Thoracic aorta (tissue), 2 donors: ENCODE measurements at places on chromosomes 12 and 14. TPM values are rescaled to one million over a fixed set of nuclear protein-coding genes. Genes with fewer than 3 reads are reported as not detected.

The HOXC11 gene
- total RNA-seq, result not detected

DNA sequence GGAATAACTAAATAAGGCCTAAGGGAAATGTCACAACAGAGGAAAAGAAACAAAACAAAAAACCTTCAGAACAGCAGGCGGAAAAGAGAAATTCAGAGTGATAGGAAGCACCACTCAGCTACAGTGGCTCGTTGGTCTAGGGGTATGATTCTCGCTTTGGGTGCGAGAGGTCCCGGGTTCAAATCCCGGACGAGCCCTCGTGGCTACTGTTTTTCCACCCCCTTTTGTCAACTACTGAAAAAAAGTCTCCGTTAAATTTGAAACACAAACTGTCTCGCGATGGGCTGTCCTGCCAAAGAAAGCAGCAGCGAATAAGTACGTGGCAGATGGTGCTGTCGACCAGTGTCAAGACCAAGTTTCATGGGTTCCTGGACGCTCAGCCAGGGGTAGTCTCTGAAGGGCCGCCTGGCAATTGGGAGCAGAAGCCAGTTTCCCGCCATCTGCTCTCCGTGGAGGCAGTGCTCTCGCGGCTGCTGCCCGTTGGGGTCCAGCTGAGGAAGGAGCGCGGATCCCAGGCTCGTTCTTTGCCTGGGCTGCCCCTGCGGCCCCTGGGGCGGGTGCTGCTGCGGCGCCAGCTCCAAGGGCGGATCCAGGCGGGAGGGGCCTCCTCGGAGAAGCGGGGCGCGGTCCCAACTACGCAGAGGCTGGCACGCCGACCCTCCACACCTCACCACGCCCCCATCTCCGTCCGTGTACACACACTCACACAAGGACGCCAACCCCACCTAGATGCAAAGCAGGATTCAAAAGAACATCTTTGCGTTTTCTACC lies at the start of gene RNASE4:
TSS of gene RNASE4 (plus strand) at position 670 of the 771 bp plus-strand sequence. CDS start 14,812 bp downstream, outside the sequence.
- peak within 1 kb of the TSS; percentile 98 for H3K27ac ChIP-seq
- H3K4me3 ChIP-seq, result peak within 1 kb of the TSS; percentile 86

The ADCY4 gene
- total RNA-seq, result 25.5 TPM

DNA sequence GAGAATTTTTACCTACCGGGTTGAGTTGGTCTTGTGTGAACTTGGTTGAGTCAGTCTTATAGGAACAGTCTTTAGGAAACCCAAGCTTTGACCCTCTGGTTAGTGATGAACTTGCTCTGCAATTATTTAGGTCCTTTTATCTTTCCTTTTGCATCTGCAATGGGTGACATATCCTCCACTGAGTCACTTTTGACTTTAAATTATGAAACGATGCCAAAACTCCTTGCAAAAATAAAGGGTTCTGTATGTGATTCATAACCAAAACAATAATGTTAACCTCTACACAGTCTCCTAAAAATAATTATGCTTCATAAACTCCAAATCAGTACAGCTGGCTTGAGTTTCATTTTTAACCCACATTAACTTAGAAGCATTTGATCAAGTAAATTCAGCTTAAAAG lies 979.4 kb downstream of the GALC start:
- H3K36me3 ChIP-seq, result no peaks in the 10 kb centered on the region
- DNase-seq, result no peak

DNA sequence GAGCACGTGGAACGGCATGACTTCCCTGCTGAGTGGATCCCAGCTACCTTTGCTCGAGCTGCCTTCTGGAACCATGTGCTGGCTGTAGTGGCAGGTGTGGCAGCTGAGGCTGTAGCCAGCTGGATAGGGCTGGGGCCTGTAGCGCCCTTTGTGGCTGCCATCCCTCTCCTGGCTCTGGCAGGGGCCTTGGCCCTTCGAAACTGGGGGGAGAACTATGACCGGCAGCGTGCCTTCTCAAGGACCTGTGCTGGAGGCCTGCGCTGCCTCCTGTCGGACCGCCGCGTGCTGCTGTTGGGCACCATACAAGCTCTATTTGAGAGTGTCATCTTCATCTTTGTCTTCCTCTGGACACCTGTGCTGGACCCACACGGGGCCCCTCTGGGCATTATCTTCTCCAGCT lies 14.8 kb upstream of the ESPL1 start:
- peak overlapping the region; percentile 83 for H3K27ac ChIP-seq
- DNase-seq, result no peak
- peaks cover 22% of the 10 kb centered on the region for H3K4me1 ChIP-seq
- peak overlapping the region; percentile 96 for H3K4me3 ChIP-seq
- peaks cover 11% of the 10 kb centered on the region for H3K36me3 ChIP-seq

DNA sequence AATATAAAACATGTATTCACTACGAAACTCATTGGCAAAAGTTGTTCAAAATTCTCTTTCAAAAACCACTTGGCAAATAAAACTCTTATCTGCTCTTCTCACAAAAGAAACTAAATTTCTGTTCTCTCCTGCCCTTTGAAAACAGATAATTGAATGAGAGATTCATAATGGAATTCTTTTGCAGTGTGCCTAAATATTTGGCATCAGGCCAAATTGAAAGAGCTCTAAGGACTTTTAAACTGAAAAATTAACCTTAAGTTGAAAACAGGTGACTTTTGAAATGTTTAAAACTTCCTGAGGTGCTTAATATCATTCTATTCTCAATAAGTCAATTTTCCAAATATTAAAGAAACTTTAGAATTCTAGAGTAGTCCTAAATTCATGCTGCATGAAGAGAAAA lies 136.4 kb downstream of the FSCB start:
- H3K36me3 ChIP-seq, result no peaks in the 10 kb centered on the region
- no peaks in the 10 kb centered on the region for H3K27me3 ChIP-seq
- H3K4me1 ChIP-seq, result no peaks in the 10 kb centered on the region
- H3K4me3 ChIP-seq, result no peak overlapping the region

GRCh38 chr12:47302111-47302671 lies 222.4 kb upstream of the AMIGO2 start:
- H3K27me3 ChIP-seq, result no peaks in the 10 kb centered on the region
- H3K4me3 ChIP-seq, result no peak overlapping the region
- no peaks in the 10 kb centered on the region for H3K4me1 ChIP-seq

- H3K4me3 ChIP-seq, result peak overlapping the region; percentile 94
- peaks cover 24% of the 10 kb centered on the region for H3K4me1 ChIP-seq
- H3K27ac ChIP-seq, result peak overlapping the region; percentile 93
- no peaks in the 10 kb centered on the region for H3K36me3 ChIP-seq
Measured at GRCh38 chr12:111842556-111843396, 748 bp downstream of the MAPKAPK5 start.

GRCh38 chr12:23049180-23049579 lies 424.2 kb downstream of the ETNK1 start:
- DNase-seq, result no peak
- no peaks in the 10 kb centered on the region for H3K36me3 ChIP-seq
- no peak overlapping the region for H3K4me3 ChIP-seq
- H3K4me1 ChIP-seq, result no peaks in the 10 kb centered on the region
- H3K27ac ChIP-seq, result no peak overlapping the region

The CCDC197 gene
- not detected for total RNA-seq

DNA sequence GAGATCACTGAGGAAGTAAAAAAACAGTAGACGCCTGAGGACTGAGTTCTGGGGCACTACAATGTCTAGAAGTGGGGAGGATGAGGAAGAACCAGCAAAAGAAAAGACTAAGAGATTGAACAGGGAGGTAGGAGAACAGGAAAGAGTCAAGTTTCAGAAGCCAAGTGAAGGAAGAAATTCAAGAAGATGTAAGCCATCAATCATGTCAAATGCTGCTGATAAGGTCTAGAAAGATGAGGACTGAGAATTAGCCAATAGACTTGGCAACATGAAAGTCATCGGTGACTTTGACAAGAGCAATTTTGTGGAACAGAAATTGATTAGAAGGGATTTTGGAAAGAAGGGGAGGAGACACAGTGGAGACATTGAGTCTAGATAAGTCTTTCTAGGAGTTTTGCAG lies 54.8 kb upstream of the CRY1 start:
- no peak overlapping the region for H3K4me3 ChIP-seq
- DNase-seq, result no peak
- H3K36me3 ChIP-seq, result no peaks in the 10 kb centered on the region
- H3K4me1 ChIP-seq, result no peaks in the 10 kb centered on the region

The BHLHE41 gene
- total RNA-seq, result 29.8 TPM

DNA sequence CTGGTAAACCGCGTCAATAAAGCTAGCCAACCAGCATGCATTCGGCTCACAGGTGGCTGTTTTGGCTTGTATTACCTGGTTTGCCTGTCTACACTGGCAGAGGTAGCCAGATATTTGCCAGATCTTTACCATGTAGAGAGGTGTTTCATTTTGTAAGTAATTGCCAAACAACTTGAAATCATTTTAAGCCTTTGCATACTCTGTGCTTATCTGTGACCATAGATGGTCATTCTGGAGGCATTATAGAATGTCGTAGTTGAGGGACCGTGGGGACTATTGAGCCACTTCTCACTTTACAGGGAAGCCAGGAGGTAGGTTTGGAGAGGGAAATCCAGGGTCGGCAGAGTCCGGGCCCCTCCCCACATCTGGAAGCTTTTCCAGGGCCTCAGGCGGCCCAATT lies 5.9 kb downstream of the ADGRD1 start:
- no peak overlapping the region for H3K27ac ChIP-seq
- H3K27me3 ChIP-seq, result no peaks in the 10 kb centered on the region
- no peaks in the 10 kb centered on the region for H3K4me1 ChIP-seq

DNA sequence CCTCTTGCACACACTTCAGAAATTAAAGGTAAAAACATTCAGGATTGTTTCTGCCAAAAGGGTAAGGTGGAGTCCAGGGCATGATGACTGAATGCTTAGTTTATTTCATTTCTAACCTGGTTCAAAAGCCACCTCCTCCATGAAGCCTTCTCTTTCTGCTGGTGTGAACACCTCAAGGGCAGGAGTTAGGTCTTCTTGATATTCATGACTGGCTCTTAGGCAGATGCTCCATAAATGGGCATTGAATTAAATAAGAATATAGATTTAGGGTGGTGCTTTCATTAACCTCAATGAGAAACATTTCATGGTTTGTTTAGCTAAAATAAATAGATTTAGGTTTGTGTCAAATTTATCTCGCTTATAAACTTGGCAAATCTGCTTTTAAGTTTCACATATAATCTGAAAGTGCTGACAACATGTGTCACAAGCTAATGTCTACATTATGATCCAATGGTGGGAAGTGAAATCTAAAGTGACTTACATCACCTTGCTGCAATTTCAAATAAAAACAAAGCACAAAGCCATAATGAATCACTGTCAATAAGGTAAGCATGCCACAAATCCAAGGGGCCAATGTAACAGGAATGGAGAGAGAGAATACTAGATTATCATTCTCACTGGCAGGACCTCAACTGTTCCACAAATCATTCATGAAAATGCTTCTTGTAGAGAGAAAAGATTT lies 72.7 kb upstream of the GRIP1 start:
- no peak for DNase-seq
- no peaks in the 10 kb centered on the region for H3K36me3 ChIP-seq
- no peak overlapping the region for H3K4me3 ChIP-seq
- no peak overlapping the region for H3K27ac ChIP-seq
- H3K4me1 ChIP-seq, result no peaks in the 10 kb centered on the region

GRCh38 chr12:95701275-95701674 lies 89.3 kb downstream of the NTN4 start:
- H3K27ac ChIP-seq, result peak overlapping the region; percentile 60
- H3K27me3 ChIP-seq, result no peaks in the 10 kb centered on the region
- H3K4me3 ChIP-seq, result no peak overlapping the region
- DNase-seq, result no peak
- H3K36me3 ChIP-seq, result no peaks in the 10 kb centered on the region
- peaks cover 60% of the 10 kb centered on the region for H3K4me1 ChIP-seq

DNA sequence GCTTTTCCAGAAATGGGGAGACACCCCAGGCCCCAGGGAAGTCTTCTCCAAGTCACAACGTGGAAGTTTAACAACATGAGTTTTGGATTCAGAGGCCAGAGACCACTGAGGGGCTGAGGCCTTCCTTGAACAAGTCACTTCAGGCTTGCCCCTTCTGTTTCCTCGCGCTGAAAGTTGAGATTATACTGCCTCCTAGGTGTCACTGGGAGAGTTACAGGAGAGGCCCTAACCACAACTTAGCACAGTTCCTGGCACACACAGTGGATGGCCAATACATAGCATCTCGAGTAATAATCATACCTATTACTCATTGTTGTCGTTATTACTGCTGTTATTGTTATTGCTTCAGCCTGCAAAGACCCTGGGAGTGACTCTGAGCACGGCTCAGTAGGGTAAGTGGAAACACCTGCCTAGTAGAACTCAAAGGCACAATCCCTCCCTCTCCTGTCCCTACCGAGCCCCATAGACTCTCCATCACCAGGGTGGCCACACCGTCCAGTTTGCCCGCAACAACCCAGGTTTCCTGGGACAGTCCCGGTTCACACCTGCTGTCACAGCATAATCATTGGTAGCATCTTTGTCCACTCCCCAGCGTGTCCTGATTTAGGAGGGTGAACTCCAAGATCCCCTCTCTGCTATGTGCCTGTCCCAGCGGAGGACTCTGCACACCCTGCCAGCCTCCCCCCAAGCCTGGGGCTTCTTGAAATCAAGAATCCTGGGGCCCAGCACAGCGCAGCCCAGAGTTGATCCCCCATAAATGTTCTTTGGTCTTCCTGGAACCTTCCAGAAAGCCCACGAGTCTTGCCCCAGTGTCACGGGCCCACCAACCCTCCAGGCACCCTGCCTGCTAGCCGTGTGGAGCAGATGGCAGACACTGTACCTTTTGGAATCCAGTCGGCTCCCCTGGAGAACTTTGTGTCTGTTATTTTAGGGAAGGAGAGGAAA lies 85.0 kb downstream of the SYNE3 start:
- no peak for DNase-seq
- peaks cover 17% of the 10 kb centered on the region for H3K36me3 ChIP-seq
- no peaks in the 10 kb centered on the region for H3K4me1 ChIP-seq
- no peak overlapping the region for H3K4me3 ChIP-seq

- no peak overlapping the region for H3K27ac ChIP-seq
- H3K36me3 ChIP-seq, result no peaks in the 10 kb centered on the region
- no peak for DNase-seq
- H3K4me1 ChIP-seq, result peaks cover 39% of the 10 kb centered on the region
- H3K27me3 ChIP-seq, result no peaks in the 10 kb centered on the region
- no peak overlapping the region for H3K4me3 ChIP-seq
Measured at GRCh38 chr12:92537290-92537960, 165.4 kb upstream of the PLEKHG7 start.

GRCh38 chr14:95507174-95507573 lies 9.3 kb downstream of the SYNE3 start:
- no peaks in the 10 kb centered on the region for H3K36me3 ChIP-seq
- H3K4me3 ChIP-seq, result peak overlapping the region; percentile 35
- peak overlapping the region; percentile 80 for H3K27ac ChIP-seq
- no peaks in the 10 kb centered on the region for H3K27me3 ChIP-seq
- no peak for DNase-seq

GRCh38 chr14:46322730-46323403 lies 328.7 kb downstream of the RPL10L start:
- no peak for DNase-seq
- H3K4me3 ChIP-seq, result no peak overlapping the region
- no peak overlapping the region for H3K27ac ChIP-seq

GRCh38 chr14:50191499-50191898 lies 39.9 kb downstream of the SOS2 start:
- no peaks in the 10 kb centered on the region for H3K27me3 ChIP-seq
- H3K27ac ChIP-seq, result no peak overlapping the region
- H3K4me3 ChIP-seq, result no peak overlapping the region
- no peaks in the 10 kb centered on the region for H3K4me1 ChIP-seq

- peaks cover 33% of the 10 kb centered on the region for H3K4me1 ChIP-seq
- no peaks in the 10 kb centered on the region for H3K36me3 ChIP-seq
- DNase-seq, result no peak
- peak overlapping the region; percentile 81 for H3K4me3 ChIP-seq
- H3K27ac ChIP-seq, result no peak overlapping the region
- H3K27me3 ChIP-seq, result peaks cover 18% of the 10 kb centered on the region
Measured at GRCh38 chr12:57240926-57241401, 10.0 kb downstream of the STAC3 start.

The FOXN4 gene
- total RNA-seq, result not detected
